ENCODE measurements at places on chromosomes 11 and 22. TPM values are rescaled to one million over a fixed set of nuclear protein-coding genes. Genes with fewer than 3 reads are reported as not detected.

MUC2 gene
- 0.60 TPM for total RNA-seq

BCO2 gene
- total RNA-seq = 1.0 TPM

MFRP gene
- not detected for total RNA-seq

PSMA1 gene
- 139 TPM for total RNA-seq

INPP5J gene
- total RNA-seq = 7.7 TPM

TYR gene
- total RNA-seq = not detected

SLC22A9 gene
- total RNA-seq = not detected

GGT1 gene
- 38.8 TPM for total RNA-seq

KIRREL3 gene
- total RNA-seq = 0.76 TPM

CD248 gene
- total RNA-seq = 2.6 TPM

ANGPTL5 gene
- not detected for total RNA-seq

RFPL2 gene
- 0.48 TPM for total RNA-seq

ACCS gene
- 14.5 TPM for total RNA-seq

PDGFB gene
- 9.2 TPM for total RNA-seq

ZNF215 gene
- total RNA-seq = 14.1 TPM

TRIM22 gene
- 78.9 TPM for total RNA-seq

FAM83F gene
- total RNA-seq = 43.1 TPM

NPAS4 gene
- 0.44 TPM for total RNA-seq

ABCC8 gene
- total RNA-seq = 4.1 TPM

ALG8 gene
- total RNA-seq = 67.2 TPM

C22orf42 gene
- total RNA-seq = 0.78 TPM

INCENP gene
- 126 TPM for total RNA-seq

OR51B5 gene
- total RNA-seq = 0.26 TPM

GAL gene
- 108 TPM for total RNA-seq

C11orf87 gene
- 0.23 TPM for total RNA-seq

NTM gene
- total RNA-seq = 11.5 TPM

OR5B21 gene
- total RNA-seq = not detected

ARRB1 gene
- total RNA-seq = 81.0 TPM

ASCL2 gene
- 0.24 TPM for total RNA-seq

PGR gene
- total RNA-seq = 0.05 TPM

WNT7B gene
- 0.18 TPM for total RNA-seq

OR4S1 gene
- not detected for total RNA-seq

KRTAP5-1 gene
- not detected for total RNA-seq

CALCB gene
- total RNA-seq = 3.2 TPM

CEND1 gene
- total RNA-seq = 2.0 TPM

MARK2 gene
- 50.8 TPM for total RNA-seq
